H1 (cell line): ENCODE measurements at places on chromosomes 12 and 14. TPM values are rescaled to one million over a fixed set of nuclear protein-coding genes. Genes with fewer than 3 reads are reported as not detected.

Gene SERPINA5
- 1.9 and 2.1 TPM in 2 replicates for total RNA-seq

Gene IL31
- not detected in 2 replicates for total RNA-seq

Gene SIRT4
- 2.3 and 4.1 TPM in 2 replicates for total RNA-seq

Gene FSCB
- total RNA-seq = not detected in 2 replicates

Gene DTX3
- total RNA-seq = 41.8 and 43.4 TPM in 2 replicates

Gene MYBPC1
- not detected in 2 replicates for total RNA-seq

Gene SOX5
- 1.1 and 2.6 TPM in 2 replicates for total RNA-seq

Gene MYH6
- total RNA-seq = not detected in 2 replicates

Gene CLEC4D
- total RNA-seq = not detected in 2 replicates

Gene NKX2-1
- total RNA-seq = not detected in 2 replicates

Gene CCDC184
- 2.2 and 2.5 TPM in 2 replicates for total RNA-seq

Gene DNAI7
- total RNA-seq = 0.28 TPM in 1 of 2 replicates, not detected in the other

Gene BATF
- not detected in 2 replicates for total RNA-seq

Gene CLEC9A
- total RNA-seq = not detected in 2 replicates

Gene JPH4
- total RNA-seq = 46.4 and 46.7 TPM in 2 replicates

Gene RPL10L
- not detected in 2 replicates for total RNA-seq

Gene ANKRD33
- 0.19 and 0.41 TPM in 2 replicates for total RNA-seq

Gene ACSM4
- total RNA-seq = not detected in 2 replicates

DNA sequence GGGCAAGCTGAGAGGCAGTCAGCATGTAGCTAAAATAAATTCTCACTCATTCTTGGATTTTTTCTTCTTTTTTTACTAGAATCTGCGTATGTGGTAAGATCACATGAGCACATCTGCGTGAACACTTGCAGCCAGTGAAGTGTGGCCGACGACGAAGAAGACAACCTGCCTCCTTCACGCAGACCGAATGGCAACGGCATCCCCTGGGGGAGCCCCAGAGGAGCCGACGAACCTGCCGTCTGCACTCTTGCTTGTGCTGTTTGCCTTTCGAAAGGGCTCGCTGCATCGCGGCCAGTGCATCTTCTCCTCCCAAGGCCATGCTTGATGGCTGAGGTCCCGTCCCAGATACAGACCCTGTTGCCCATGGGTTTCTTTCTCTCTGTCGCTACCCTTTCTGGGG, 113.8 kb downstream of the KCNK10 start:
- no peak for DNase-seq

GRCh38 chr14:23097786-23098185, 2.5 kb downstream of the C14orf119 start:
- DNase-seq = no peak

DNA sequence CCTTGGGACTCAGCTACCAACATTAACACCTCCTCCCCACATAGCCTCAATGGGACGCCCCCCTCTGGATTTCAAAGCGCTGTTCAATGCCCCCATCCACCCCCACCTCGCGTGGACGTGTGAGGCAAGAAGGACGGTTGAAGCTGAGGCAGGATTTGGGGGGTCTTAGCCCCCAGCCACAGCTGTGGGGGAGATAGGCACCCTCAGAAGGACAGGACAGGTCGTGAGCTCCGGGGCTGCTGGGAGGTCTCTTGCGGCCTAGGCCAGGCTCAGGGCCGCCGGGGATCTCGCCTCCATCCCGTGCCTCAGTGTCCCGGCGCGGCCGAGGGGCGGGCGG, 8.3 kb upstream of the SP7 start:
- peak; percentile 51 for DNase-seq

GRCh38 chr12:7497661-7498060, 5.9 kb downstream of the CD163 start:
- no peak for DNase-seq

- no peak for DNase-seq
These were observed 4.4 kb upstream of the PLXNC1 start for GRCh38 chr12:94143951-94144350.

GRCh38 chr12:103494051-103494733, 1.6 kb downstream of the C12orf42 start:
- DNase-seq = no peak

GRCh38 chr12:121626853-121627640, 717 bp downstream of the ORAI1 start:
- DNase-seq = peak; percentile 27

GRCh38 chr12:58359084-58359483, 417.7 kb downstream of the ATP23 start:
- no peak for DNase-seq

DNA sequence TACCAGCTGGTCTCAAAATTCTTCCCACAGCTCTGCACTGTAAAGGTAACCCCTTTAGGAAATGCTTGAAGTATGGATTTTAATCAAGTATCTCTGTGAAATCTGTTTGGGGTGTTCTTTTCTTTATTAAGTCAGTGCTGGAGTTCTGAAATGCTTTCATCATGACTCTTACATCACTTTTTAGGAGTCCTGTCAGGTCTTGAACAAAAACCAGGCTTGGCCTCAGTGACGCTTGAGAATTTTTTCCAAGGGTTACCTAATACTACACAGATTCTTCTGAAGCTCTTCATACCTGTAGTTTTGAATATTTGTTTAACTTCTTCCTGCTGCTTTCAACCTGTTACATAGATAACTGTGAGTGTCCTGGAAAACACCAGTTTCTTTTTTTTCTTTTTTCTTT, 47.0 kb upstream of the KCNH3 start:
- DNase-seq = no peak

DNA sequence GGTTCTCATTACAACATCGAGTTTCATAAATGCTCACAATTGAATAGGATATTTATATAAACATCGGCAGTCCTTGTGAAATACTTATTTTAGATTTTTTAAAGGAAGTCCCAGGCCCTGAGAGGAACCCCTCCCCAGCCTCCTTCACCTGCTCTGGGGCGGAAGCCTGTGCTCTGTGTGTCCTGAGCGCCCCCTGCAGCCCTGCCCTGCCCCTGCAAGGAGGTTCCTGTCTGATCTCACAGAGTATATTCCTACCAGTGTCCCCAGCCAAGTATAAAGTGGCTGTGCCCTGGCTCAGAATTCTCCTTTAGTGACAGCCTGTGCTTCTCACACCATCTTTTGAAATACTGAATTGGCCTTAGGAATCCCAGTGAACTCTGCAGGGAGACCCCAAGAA, 659.5 kb downstream of the TMEM121 start:
- DNase-seq = no peak

DNA sequence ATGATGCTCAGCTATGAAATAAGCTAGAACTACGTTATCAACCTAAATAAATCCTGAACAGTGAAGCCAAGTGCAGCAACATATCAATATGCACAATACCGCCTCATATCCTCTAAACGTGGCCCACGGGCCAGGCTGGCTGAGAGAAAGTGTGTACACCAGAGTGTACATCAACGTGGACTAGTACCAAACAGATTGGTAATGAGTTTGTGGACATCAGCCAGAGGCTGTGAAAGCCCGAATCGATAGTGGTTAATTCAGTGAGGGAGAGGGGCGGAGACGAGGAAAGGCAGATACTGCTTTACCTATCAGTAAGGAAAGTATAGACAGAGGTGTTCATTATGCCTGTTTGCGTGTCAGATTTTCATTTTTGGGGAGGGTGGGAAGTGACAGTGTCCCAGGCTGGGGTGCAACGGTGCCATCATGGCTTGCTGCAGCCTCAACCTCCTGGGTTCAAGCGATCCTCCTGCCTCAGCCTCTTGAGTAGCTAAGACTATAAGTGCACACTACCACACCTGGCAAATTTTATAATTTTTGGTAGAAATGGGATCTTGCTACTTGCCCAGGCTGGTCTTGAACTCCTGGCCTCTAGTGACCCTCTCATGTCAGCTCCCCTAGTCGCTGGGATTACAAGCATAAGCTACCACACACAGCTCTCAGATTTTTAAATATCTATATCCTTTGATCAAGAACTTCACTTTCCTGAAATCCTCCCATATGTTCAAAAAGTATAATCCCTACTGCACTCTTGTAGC, 50.1 kb downstream of the ANAPC7 start:
- no peak for DNase-seq

GRCh38 chr14:22427771-22428231, 161.2 kb downstream of the DAD1 start:
- DNase-seq = no peak

GRCh38 chr14:104516906-104517305, 62.7 kb upstream of the C14orf180 start:
- no peak for DNase-seq

- DNase-seq = no peak
These were observed 362.7 kb downstream of the ADGRD1 start for GRCh38 chr12:131316388-131316787.

DNA sequence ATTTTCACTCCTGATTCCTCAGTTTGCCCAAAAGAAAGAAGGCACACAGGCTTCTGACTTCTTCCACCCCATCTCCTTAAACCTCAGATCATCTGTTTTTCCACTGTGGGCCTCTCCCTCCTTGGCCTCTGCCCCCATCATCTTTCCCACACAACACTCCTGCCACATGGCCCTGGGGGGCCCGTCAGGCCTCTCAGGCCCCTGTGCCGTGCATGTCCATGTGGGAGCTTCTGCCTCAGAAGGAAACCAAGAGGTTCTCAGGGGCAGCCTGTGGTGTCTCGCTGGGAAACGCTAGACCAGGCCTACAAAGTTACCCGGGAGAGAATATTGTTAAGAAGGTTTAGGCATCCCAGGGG, 8.0 kb downstream of the KLHL33 start:
- no peak for DNase-seq

- DNase-seq = no peak
These were observed 402 bp downstream of the LMNTD1 start for GRCh38 chr12:25552681-25553080.

DNA sequence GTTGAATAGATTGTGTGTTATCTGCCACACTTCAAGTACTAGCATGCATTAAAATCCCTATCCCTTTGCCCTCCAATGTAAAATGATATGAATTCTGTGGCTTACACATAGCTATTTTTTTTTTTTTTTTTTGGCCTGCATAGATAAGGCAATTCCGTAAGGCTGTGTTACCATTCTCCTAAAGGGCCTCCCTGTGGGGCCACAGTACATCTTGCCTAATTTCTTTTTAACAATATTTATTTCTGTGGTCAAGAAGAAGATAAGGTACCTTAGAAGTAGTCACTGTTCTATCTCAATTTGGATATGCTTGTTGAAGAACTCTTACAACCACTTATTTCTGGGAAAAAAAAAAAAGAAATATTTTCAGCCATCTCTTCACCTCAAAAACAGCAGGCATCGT, 19.8 kb downstream of the FLRT2 start:
- no peak for DNase-seq

DNA sequence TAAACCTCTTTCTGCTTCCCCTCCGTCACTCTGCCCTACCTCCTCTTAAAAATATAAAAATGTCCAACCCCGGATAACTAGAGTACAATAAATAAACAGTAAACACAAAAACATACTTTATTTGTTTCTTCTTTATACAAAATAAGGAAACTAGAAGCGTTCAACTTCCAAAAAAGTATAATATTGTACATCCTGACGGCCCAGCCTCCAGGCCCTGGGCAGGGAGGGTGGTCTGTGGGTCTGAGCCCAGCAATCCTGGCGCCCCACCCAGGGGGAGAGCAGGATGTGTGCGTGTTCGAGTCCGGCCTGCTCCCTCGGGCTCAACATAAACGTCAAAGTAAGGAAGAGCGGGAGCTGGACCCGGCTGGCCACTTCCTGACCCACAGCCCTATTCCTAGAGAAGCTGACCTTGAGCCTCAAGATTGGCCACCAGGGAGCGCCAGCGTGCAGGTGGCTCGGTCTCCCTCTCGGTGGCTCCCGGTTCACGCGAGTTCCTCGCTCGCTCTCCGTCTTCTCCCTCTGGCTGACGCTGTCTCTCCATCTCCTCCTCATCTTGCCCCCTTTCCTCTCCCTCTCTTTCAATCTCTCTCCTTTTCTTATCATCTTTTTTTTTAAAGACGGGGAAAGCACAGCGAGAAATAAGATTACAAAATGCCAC, 9.4 kb downstream of the LHX5 start:
- peak; percentile 90 for DNase-seq

DNA sequence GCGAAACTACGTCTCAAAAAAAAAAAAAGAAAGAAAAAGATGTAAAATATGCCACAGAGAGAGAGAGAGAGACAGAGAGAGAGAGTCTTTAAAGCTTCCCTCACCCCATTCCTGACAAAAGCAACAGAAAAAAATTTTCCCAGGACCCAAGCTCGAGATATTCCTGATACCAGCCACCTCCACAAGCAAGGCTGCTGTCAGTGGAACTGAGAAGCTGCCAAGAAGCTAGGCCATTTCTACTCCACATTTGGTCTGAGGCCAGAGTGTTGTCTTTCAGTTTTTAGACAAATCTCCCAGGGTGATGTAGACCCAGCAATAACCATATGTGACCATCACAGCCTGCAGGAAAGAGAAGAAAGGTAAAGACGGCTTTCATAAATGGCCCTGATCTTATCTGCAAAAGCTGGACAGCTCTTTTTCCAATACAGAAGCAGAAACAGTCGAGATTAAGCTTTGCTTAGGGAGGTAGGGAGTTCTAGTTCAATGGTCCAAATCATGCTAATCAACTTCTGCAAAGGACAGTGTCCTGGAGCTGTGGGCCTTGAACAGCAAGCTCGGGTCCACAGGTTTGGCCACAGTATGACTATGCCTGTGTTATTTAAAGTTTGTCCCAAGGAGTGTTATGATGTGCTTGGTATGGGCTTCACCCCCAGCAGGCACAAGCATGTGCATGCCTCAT, 130.3 kb upstream of the NUDT4 start:
- no peak for DNase-seq

DNA sequence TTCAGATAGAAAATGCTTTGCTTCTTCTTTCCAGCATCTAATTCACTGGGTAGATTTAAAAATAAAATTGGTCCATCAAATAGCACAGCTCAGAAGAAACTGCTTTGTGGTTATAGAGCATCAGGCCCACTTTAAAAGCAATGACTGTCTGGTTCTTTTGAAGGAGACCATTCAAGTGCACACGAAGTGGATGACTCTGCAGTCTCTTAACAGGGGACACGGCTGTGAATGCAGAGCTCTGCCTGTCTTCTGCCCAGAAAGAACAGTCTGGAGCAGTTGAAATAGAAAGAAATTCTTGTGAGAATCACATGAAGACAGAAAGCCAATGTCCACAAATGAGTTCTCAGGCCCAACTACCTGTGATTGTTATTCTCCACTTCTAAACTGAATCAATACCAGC, 138.7 kb upstream of the PLEKHA5 start:
- no peak for DNase-seq

- no peak for DNase-seq
These were observed 449.1 kb upstream of the SOX5 start for GRCh38 chr12:24398605-24399004.

- no peak for DNase-seq
These were observed 236.4 kb upstream of the CRY1 start for GRCh38 chr12:107329569-107330324.

DNA sequence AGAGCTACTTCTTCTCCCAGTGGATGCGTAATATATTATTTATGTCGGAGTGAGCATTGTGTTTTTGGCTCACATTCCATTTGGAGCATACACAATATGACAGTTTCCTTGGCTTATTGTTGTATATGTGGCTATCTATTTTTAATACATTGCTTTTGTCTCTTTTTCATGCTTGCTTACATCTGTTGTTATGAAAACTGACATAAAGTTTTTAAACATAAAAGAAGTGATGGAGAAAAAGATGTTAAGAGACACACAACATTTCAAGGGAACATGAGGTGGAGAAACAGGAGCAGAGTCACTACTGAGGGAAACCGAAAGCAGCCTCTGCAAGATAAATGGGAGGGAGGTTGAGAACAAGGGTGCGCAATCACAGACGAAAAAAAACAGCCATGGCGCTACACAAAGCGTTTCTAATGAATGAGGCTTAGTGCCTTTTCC, 228.4 kb upstream of the NPAS3 start:
- DNase-seq = no peak
